Activated CD4-positive, alpha-beta memory T cell treated with anti-CD3 and anti-CD28 coated beads for 36 hours (primary cell): ENCODE measurements at places on chromosomes 7 and 10. TPM values are rescaled to one million over a fixed set of nuclear protein-coding genes. Genes with fewer than 3 reads are reported as not detected.

BTRC gene
- total RNA-seq: 18.2 TPM

DNA sequence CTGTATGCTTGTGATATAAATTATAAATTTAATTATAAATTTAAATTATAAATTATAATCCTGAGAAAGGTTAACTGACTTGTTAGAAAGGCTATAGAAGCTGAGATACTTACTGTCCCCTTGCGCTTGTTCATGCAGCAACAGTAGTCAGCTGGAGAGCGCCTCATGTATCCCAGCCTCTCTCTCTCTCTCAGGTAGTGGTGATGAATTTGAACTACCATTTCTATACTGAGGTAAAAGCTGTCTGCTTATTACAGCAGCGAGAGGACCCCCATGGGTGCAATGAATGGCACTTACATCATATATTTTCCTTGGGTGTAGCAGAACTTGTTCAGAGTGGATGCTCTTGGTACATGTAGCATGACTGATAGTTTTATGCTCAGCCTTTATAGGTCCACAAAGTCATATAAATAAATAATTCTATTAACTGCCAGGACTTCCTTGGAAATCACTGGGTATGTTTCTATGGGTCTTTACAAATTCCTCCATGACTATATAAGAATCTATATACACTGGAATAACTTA lies 1308.7 kb downstream of the REEP3 start:
- DNase-seq: no peak

DNA sequence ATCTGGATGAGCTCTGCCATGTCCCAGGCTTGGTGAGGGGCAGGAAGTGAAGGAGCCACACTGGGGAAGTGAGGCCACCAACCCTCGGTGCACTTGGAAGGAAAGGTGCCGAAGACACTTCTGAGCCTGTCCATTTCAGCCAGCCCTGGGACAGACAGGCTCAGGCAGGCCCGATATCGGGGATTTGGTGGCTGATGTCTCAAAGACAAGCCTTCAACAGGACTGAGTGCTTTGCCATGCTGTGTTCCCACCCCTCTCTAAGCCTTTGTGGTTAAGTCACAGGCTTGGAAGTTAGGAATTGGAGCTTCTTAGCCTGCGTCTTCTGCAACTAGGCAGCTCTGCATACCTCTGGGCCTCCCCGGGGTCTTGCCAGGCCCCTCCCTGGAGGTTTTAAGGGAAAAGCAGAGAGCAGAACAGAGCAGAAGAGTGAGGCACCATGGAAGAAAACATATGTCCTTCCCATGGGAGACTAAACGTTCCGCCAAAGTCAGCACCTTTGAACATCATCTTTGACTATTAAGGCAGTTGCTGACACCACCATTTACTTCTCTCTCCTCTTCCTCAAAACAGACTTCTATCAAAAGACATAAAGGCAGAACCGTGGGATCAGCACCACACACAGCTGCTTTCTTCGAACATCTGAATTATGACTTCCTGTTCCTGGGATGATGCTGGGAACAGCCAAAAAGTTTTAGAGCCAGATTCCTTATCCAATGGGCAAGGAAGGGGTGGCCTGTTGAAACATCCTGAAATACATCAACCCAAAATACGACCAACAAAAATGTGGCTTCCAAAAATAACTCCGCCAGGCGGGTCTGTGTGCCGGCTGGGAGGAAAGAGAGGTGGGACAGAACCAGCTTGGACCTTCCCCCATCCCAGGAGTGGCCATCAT lies 71.8 kb downstream of the AFAP1L2 start:
- DNase-seq: no peak

GRCh38 chr10:5816170-5816569 lies 2.9 kb upstream of the GDI2 start:
- no peak for DNase-seq

DNA sequence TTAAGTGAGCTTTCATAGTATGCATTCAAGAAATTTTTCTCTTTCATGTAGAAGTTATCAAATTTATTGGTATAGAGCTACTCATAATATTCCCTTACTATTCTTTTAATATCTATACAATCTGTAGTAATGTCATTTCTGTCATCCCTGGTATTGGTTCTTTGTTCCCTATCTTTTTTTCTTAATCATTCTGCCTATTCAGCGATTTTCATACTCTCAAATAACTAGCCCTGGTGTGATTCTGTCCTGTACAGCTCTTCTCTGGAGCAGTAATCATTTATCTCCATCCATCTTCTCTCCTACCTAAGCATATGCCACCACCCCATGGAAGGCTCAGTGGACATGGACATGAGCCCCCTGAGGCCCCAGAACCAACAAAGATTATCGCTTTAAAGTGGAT lies 213.2 kb upstream of the NEBL start:
- no peak for DNase-seq
